Ecto neural progenitor cell (in vitro differentiated cells): ENCODE measurements at places on chromosomes 3 and 15.

- DNase-seq, result no peak
Observed at GRCh38 chr3:173173652-173174051, 32.6 kb upstream of the SPATA16 start.

GRCh38 chr3:86923071-86923491 lies 67.9 kb downstream of the VGLL3 start:
- DNase-seq, result no peak

DNA sequence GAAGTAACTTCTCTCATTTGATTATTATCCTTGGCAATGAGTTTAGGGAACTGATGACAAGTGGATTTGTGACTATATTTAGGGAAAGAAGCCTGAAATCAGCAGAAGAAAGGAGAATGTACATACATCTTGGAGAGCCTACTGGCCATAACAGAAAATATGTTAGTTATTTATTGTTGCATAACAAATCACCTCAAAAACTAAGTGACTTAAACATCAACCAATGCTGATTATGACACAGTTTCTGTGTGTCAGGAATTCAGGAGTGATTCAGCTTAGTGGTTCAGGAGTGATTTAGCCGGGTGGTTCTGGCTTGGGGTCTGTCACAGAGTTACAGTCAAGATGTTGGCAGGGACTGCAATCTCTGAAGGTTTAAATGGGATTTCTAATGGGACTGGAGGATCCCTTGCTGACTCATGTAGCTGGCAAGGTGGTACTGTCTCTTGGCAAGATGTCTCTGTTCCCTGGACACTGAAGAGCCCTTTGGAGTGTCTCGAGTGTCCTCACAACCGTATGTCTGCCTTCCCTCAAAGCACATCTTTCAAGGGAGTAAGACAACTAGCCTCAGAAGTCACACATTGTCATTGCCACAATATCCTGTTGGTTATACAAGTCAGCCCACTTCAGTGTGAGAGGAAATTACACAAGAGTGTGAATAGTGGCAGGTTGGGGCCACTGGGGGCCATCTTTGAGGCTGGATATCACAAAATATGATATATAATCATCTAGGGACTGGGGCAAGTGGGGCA lies 248.9 kb downstream of the SV2B start:
- DNase-seq, result no peak

- DNase-seq, result no peak
Observed at GRCh38 chr3:114083112-114083511, 26.6 kb downstream of the QTRT2 start.

- DNase-seq, result no peak
Observed at GRCh38 chr3:2567451-2567850, 468.8 kb downstream of the CNTN4 start.

DNA sequence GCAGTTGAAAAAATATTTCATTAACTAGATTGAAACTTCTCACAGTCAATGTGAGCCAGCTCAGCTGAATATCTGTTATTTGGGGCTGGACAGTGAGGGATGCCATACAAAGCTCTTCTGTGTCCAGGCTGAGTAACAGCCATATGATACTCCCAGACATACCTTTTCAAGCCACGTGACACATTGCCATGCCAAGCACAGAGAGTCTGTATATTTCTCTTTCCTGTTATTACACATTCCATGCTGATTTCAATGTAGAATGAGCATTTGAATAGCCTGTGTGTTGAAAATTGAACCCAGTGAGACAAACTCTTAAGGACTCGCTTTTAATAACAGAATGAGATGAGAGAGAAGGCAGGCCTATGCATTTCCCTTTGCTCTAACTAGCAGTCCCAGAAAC lies 334.7 kb upstream of the RASGRP1 start:
- DNase-seq, result no peak

DNA sequence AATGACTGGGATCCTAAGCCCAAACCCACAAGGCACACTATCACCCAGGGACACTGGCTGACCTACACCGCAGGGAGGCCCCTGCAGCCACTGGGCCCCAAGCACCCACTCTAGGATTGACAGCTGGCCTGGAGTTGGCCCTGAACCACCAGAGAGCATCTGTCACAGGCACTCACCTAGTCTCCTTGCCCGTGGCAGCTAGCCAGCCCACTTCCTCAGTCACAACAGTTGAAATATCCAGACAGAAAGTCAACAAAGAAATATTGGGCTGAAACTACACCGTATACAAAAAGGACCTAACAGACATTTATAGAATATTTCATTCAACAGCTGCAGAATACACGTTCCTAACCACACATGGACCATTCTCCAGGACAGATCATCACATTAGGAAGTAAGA lies 5.2 kb upstream of the SPINK8 start:
- DNase-seq, result no peak

- no peak for DNase-seq
Observed at GRCh38 chr3:112633757-112634156, 7.2 kb downstream of the CCDC80 start.

DNA sequence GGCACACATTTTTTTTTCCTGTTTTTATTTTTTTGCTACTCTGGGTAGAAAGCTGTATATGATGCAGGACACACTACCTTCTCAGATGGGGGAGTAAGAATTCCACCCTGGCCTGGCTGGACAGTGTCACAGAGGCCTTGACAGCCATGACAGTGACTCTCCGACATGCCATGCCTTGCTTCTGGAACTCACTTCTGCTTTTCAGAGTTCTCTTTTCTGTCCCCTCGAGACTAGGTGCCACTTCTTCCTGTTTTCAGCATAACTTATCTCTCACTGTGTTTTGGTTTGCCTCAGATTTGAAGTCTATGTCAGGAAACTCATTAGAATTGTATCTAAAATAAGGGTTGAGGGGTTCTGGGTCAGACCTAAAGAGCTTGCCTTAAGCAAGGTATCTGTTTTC lies 69.1 kb upstream of the SEC13 start:
- no peak for DNase-seq
